ENCODE measurements at places on chromosomes 16 and 17.

DNA sequence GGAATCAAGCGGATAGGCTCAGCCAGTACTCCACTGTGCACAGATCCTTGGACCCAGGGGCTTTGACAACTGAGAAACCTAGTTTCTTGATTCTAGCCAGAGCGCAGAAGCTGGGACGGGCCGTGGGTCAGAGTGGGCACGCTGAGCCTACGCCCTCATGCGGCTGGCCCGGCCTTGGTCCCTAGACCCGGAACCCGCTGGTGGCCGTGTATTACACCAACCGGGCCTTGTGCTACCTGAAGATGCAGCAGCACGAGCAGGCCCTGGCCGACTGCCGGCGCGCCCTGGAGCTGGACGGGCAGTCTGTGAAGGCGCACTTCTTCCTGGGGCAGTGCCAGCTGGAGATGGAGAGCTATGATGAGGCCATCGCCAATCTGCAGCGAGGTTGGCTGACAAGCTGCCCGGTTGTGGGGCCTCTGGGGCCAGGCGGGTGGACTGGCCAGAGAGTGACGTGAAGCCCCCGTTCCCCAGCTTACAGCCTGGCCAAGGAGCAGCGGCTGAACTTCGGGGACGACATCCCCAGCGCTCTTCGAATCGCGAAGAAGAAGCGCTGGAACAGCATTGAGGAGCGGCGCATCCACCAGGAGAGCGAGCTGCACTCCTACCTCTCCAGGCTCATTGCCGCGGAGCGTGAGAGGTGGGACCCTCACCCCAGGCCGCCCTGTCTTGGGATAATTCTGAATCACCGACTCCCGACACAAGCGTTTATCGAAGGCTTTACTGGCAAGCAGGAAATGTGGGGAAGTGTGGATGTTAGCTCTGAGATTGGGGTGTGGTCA is 946 bp downstream of the STUB1 start:
- no peaks in the 10 kb centered on the region for H3K27me3 ChIP-seq
- H3K4me3 ChIP-seq, result peak overlapping the region; percentile 88
- peaks cover 20% of the 10 kb centered on the region for H3K36me3 ChIP-seq
- DNase-seq, result no peak

- H3K4me3 ChIP-seq, result no peak overlapping the region
- H3K36me3 ChIP-seq, result no peaks in the 10 kb centered on the region
- no peak for DNase-seq
- H3K27ac ChIP-seq, result no peak overlapping the region
- H3K27me3 ChIP-seq, result no peaks in the 10 kb centered on the region
- peaks cover 35% of the 10 kb centered on the region for H3K4me1 ChIP-seq
These were observed 127.0 kb upstream of the CIBAR2 start for GRCh38 chr16:85239239-85239638.

DNA sequence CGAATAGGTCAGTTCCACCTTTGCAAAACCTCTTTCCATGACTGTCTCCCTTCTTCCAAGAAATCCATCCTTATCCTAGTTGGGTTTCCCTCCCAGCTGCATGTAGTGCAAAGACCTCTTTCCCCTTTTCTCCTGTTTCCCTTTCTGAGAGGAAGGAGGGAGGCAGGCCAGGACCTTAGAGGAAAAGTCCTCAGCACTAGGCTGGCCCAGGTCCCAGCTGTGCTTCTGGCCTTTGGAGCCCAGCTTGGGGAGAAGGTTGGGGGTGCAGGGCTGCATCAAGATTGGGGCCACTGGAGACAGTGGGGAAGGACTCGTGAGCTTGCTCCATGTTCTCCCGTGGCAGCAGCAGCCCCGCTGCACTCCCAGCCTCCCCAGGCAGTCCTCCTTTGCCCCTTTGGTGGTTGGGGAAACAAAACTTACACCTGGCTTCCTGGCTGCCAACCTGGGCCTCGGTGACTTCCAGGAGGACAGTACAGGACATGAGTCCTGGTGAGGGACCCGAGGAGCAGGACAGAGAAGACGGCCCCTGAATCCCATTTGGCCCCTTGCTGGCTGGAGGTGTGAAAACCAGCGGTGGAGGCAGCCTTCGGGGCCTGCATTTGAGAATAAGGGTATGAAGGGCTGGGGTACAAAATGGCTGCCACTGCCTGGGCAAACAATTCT is 481 bp downstream of the HEXIM2 start:
- H3K4me3 ChIP-seq, result peak overlapping the region; percentile 38
- no peaks in the 10 kb centered on the region for H3K27me3 ChIP-seq
- H3K27ac ChIP-seq, result peak overlapping the region; percentile 66
- DNase-seq, result no peak
- H3K36me3 ChIP-seq, result no peaks in the 10 kb centered on the region

- H3K4me1 ChIP-seq, result no peaks in the 10 kb centered on the region
- H3K36me3 ChIP-seq, result no peaks in the 10 kb centered on the region
- H3K27me3 ChIP-seq, result no peaks in the 10 kb centered on the region
- no peak overlapping the region for H3K27ac ChIP-seq
These were observed 99.1 kb downstream of the MYH11 start for GRCh38 chr16:15757630-15758251.

GRCh38 chr16:56408379-56409098 is 16.8 kb downstream of the AMFR start:
- no peak overlapping the region for H3K27ac ChIP-seq
- H3K27me3 ChIP-seq, result no peaks in the 10 kb centered on the region
- H3K36me3 ChIP-seq, result peaks cover 64% of the 10 kb centered on the region
- DNase-seq, result no peak
- H3K4me3 ChIP-seq, result no peak overlapping the region
- no peaks in the 10 kb centered on the region for H3K4me1 ChIP-seq

DNA sequence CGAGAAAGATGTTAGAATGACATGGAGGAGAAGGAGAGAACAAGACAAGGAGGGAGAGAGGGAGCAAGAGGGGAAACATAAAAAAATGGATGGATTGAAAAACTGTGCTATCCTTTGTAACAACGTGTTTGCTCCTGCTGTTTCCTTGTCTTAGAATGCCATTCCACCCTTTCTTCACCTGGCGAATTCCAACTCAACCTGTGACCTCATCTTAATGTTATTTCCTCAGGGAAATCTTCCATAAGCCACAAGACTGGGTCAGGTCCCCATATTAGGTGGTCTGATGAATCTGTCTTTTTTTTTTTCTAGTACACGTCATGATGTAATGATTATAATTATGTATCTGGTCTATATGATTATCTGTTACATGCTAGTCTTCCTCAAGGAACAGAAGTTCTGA is 195.0 kb upstream of the MAF start:
- DNase-seq, result no peak
- H3K27me3 ChIP-seq, result no peaks in the 10 kb centered on the region
- H3K36me3 ChIP-seq, result no peaks in the 10 kb centered on the region
- H3K4me1 ChIP-seq, result no peaks in the 10 kb centered on the region

DNA sequence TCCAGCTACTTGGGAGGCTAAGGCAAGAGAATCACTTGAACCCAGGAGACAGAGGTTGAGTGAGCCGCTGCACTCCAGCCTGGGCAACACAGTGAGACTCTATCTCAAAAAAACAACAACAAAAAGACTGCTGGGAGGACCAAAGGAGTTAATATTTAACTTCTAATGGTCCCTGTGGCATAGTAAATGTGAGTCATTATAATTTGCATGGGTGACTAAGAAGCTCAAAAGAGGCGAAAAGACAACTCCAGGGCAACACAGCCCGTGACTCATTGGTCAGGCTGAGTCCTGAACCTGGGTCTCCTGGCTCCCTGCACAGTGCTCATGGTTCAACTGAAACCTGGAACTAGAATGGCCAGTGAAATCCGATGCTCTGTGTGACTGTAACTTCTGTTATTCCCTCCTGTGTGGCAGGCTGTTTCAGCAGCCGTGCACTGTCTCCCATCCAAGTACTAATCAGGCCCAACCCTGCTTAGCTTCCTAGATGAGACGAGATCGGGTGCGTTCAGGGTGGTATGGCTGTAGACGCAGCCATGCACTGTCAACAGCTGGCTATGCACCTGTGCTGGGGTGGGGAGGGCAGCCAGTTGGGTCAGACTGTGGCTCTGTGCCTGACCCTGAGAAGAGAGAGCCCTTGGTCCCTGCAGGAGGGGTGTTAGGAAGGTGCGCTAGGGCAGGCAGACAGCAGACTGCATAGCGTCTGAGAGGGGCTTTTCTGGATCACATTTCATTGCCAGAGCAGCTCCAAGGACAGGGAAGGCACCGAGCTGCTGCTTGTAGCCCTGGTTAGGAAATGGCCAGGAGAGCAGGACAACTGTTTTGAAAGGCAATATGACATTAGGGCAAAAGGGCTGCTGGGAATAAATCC is 14.5 kb upstream of the GPRC5C start:
- DNase-seq, result no peak
- no peaks in the 10 kb centered on the region for H3K27me3 ChIP-seq
- H3K36me3 ChIP-seq, result no peaks in the 10 kb centered on the region
- H3K4me3 ChIP-seq, result no peak overlapping the region

DNA sequence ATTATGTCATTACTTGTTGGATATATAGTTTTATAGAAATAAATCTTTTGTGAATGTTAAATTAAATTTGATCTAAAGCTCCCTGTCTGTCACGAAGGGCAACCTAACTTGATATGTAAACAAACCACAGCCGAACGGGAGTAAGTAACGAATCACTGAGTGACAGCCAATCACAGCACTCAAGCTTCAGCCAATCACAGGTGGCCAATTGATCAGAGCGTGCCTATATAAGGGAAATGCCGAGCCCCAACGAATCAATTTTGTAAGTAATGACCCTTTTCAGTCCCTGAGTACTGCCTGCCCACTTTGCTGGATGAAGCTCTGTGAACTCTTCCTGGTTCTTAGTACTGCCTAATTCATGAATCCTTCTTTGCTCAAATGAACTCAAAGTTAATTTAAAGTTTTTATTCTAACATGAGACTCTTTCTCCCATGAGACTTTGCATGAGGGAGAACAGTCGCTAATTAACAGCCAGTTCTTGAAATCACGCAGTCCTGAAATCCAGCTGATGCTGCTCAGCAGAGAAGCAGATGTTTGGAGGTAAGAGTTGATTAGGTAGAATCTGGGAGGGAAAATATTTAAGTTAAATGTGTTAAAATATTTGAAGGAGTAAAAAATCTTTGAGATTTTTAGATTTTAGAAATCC is 302.2 kb downstream of the CNTNAP4 start:
- no peaks in the 10 kb centered on the region for H3K27me3 ChIP-seq
- H3K36me3 ChIP-seq, result no peaks in the 10 kb centered on the region
- no peak overlapping the region for H3K27ac ChIP-seq
- H3K4me3 ChIP-seq, result no peak overlapping the region
- H3K4me1 ChIP-seq, result peaks cover 9% of the 10 kb centered on the region

DNA sequence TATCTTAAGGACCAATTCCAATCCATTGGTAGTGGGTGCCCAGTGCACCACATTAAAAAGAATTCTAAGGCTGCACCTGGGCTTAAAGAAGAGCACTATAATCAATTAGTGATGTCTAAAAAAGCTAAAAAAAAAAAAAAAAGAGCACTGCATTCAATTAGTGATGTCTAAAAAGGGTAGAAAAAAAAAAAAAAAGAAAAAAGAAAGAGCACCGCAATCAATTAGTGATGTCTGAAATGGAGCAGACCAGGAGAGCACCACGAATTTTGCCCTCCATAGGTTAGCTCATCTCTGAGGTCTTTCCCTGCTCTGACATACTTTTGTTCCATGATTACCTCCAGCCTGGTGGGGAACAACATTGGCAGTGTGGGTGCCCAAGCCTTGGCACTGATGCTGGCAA is 18.9 kb upstream of the CYLD start:
- no peak overlapping the region for H3K27ac ChIP-seq
- DNase-seq, result no peak
- no peak overlapping the region for H3K4me3 ChIP-seq
- H3K27me3 ChIP-seq, result no peaks in the 10 kb centered on the region
- H3K4me1 ChIP-seq, result no peaks in the 10 kb centered on the region

GRCh38 chr17:29847527-29848400 is 82.3 kb downstream of the SSH2 start:
- H3K4me1 ChIP-seq, result no peaks in the 10 kb centered on the region
- H3K27ac ChIP-seq, result no peak overlapping the region
- no peak overlapping the region for H3K4me3 ChIP-seq
- H3K27me3 ChIP-seq, result no peaks in the 10 kb centered on the region
- DNase-seq, result no peak
- no peaks in the 10 kb centered on the region for H3K36me3 ChIP-seq

GRCh38 chr17:34443619-34444469 is 80.8 kb upstream of the CCL1 start:
- H3K27me3 ChIP-seq, result no peaks in the 10 kb centered on the region
- no peak overlapping the region for H3K27ac ChIP-seq
- no peak overlapping the region for H3K4me3 ChIP-seq
- H3K36me3 ChIP-seq, result no peaks in the 10 kb centered on the region
- DNase-seq, result no peak

GRCh38 chr17:33968350-33969044 is 286.6 kb upstream of the CCL2 start:
- H3K4me3 ChIP-seq, result no peak overlapping the region
- DNase-seq, result no peak
- no peaks in the 10 kb centered on the region for H3K36me3 ChIP-seq
- H3K27ac ChIP-seq, result no peak overlapping the region
- no peaks in the 10 kb centered on the region for H3K4me1 ChIP-seq
- H3K27me3 ChIP-seq, result no peaks in the 10 kb centered on the region

DNA sequence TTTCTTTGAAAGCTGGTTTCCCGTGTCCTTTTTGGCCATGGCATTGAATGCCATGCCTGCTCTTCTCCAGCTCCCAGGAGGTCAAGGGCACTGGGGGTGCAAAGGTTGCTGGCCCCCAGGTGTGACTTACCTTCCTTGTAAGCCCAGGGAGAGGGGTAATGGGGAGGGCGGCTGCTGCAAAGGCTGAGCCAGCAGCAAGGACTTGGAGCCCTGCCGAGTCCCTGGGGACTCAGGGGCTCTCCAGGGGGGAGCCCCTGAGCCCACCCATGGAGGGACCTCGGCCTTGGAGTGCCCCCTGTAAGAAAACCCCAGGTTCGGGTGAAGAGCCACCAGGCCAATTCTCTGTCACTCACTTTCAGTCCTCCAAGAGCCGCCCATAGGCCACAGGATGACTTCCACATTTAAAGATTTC is 5.9 kb upstream of the CCL22 start:
- H3K4me3 ChIP-seq, result no peak overlapping the region
- H3K4me1 ChIP-seq, result no peaks in the 10 kb centered on the region
- DNase-seq, result peak; percentile 21
- H3K36me3 ChIP-seq, result no peaks in the 10 kb centered on the region
- no peaks in the 10 kb centered on the region for H3K27me3 ChIP-seq
- H3K27ac ChIP-seq, result no peak overlapping the region

- peak overlapping the region; percentile 14 for H3K27ac ChIP-seq
- no peaks in the 10 kb centered on the region for H3K4me1 ChIP-seq
- H3K36me3 ChIP-seq, result peaks cover 42% of the 10 kb centered on the region
- H3K27me3 ChIP-seq, result no peaks in the 10 kb centered on the region
These were observed 50.0 kb downstream of the SF3B3 start for GRCh38 chr16:70573451-70574121.

- H3K36me3 ChIP-seq, result no peaks in the 10 kb centered on the region
- no peak for DNase-seq
- H3K4me3 ChIP-seq, result no peak overlapping the region
- H3K27ac ChIP-seq, result no peak overlapping the region
These were observed 297.5 kb upstream of the XYLT1 start for GRCh38 chr16:17768257-17768656.

GRCh38 chr16:29696881-29697331 is 17.9 kb downstream of the QPRT start:
- no peak overlapping the region for H3K27ac ChIP-seq
- H3K27me3 ChIP-seq, result no peaks in the 10 kb centered on the region
- DNase-seq, result no peak
- no peak overlapping the region for H3K4me3 ChIP-seq
- H3K4me1 ChIP-seq, result no peaks in the 10 kb centered on the region

GRCh38 chr17:34998205-34998604 is 17.9 kb downstream of the LIG3 start:
- peaks cover 61% of the 10 kb centered on the region for H3K36me3 ChIP-seq
- no peaks in the 10 kb centered on the region for H3K27me3 ChIP-seq
- peak overlapping the region; percentile 46 for H3K27ac ChIP-seq
- peak; percentile 76 for DNase-seq
- H3K4me3 ChIP-seq, result no peak overlapping the region
